ENCODE measurements at places on chromosomes 5 and 9. TPM values are rescaled to one million over a fixed set of nuclear protein-coding genes. Genes with fewer than 3 reads are reported as not detected.

Gene ACSL6
- total RNA-seq, result 0.04 TPM

Gene CDC20B
- 0.13 TPM for total RNA-seq

Gene ITGA1
- 0.33 TPM for total RNA-seq

Gene FOXD1
- 0.61 TPM for total RNA-seq

Gene DRD1
- total RNA-seq, result 0.34 TPM

Gene ZFP37
- 4.2 TPM for total RNA-seq
